Activated CD4-positive, alpha-beta memory T cell treated with anti-CD3 and anti-CD28 coated beads, Interleukin-2, amount 10 ng/mL, durations not matched to agents 7 days and 5 days (primary cell): ENCODE measurements at places on chromosomes 4 and X. TPM values are rescaled to one million over a fixed set of nuclear protein-coding genes. Genes with fewer than 3 reads are reported as not detected.

RRH gene
- not detected for total RNA-seq

PRR32 gene
- total RNA-seq, result not detected

BTK gene
- total RNA-seq, result not detected

DNA sequence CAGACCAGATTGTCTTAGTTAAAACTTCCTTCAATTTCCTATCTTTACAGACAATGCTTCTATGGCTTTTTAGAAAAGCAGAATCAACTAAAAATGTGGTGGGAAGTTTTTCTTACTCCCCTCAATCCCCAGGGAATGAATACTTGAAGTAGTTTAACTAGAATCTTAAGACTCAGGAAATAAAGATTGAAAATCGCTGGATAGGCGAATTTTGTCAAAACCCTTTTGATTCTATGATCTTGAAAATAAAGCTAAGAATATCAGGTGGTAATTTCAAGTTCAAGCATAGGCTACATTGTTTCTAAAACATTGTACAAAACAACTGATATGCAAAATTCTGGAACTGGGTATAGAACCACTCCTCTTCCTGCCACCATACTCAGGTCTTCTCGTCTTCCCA, 276.5 kb upstream of the GK2 start:
- peaks cover 10% of the 10 kb centered on the region for H3K27me3 ChIP-seq
- H3K4me3 ChIP-seq, result no peak overlapping the region
- no peak overlapping the region for H3K27ac ChIP-seq
- no peaks in the 10 kb centered on the region for H3K4me1 ChIP-seq
- DNase-seq, result no peak

GRCh38 chr4:112023402-112023950, 121.8 kb upstream of the FAM241A start:
- no peak overlapping the region for H3K4me3 ChIP-seq
- peaks cover 9% of the 10 kb centered on the region for H3K27me3 ChIP-seq
- no peak overlapping the region for H3K27ac ChIP-seq
- no peaks in the 10 kb centered on the region for H3K36me3 ChIP-seq
- H3K4me1 ChIP-seq, result no peaks in the 10 kb centered on the region

DNA sequence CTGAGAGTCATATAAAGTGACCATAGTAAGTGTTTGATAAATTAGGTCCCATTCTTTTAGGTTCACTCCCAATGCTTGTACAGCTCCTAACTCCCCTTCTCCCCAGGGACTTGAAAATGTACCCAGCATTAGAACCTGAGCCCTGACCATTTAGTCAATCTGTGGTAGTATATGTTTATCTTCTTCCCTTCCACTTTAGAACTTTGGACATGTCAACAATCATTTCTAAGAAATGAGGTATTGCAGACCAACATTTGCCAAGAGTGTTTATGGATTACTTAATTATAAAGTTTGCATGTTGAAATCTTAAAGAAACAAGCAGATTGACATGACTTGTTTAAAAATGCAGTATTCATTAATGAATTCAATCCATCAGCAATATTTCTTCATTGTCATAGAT, 26.0 kb downstream of the AFM start:
- no peak for DNase-seq
- no peaks in the 10 kb centered on the region for H3K4me1 ChIP-seq
- no peaks in the 10 kb centered on the region for H3K27me3 ChIP-seq
- H3K27ac ChIP-seq, result no peak overlapping the region
- no peaks in the 10 kb centered on the region for H3K36me3 ChIP-seq
- no peak overlapping the region for H3K4me3 ChIP-seq

GRCh38 chr4:85611661-85612060, 136.7 kb downstream of the ARHGAP24 start:
- H3K4me1 ChIP-seq, result no peaks in the 10 kb centered on the region
- no peak overlapping the region for H3K4me3 ChIP-seq
- H3K36me3 ChIP-seq, result no peaks in the 10 kb centered on the region
